Kidney (tissue), 22 donors: ENCODE measurements at places on chromosomes 1 and 21.

DNA sequence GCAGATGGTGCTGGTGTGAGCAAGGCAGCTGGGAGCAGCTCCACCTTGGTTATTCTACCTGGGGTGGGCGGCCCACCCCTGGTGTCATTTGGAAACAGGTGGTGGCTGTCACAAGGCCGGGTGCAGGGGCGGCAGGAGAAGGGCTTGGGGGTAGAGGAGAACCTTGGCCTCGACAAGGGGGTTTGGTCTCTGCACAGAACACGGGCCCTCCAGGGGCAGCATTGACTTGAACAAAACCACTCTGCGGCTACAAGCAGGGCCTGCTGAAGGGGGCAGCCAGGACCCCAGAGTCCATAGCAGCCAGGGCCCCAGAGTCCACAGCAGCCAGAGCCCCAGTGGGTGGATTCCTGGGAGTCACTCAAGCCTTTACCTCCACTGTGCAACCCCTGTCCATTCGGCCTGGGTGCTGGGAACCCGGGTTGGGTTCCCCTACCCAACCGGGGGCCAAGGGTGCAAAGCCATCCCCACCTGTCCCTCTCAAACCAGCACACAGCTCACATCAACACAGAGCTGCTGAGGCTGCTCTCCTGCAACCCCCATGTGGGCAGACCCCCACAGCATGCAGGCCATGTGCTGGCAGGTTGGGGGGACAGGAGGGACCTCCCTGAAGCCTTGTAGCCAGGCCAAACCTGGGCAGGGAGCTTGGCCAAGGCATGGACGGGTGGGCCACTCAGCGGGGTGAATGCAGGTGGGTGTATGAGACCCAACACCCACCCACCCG, 7.7 kb downstream of the TRIM11 start:
- DNase-seq, result no peak

GRCh38 chr21:32457360-32457840, 44.9 kb downstream of the EVA1C start:
- peak; percentile 26 for DNase-seq

- no peak for DNase-seq
These were observed 77.7 kb downstream of the PCNX2 start for GRCh38 chr1:233217832-233218231.

GRCh38 chr1:168570652-168571051, 5.8 kb upstream of the XCL1 start:
- DNase-seq, result no peak

DNA sequence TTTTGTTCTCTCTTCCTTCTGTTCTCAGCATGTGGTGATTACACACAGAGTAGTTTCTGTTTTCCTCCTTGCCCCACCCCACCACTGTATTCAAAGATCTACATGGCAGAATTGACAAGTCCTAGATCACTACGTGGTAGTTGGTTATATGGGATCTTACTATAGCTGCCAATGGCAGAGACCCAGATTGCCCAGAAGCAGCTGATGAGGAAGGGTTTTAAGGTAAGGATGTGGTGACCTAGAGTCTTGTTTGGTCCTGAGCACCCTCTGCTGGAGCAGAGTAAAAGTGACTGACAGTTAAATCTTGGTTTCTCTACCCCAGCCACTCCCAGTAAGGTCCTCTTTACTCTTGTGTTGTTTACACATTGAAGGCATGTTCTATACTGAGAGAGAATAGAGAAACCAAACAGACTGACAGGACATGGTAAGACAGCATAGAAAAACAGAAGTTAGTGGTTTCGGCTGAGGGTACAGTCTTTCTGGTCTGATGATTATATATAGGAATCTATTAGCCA, 22.8 kb upstream of the STRIP1 start:
- peak; percentile 29 for DNase-seq

DNA sequence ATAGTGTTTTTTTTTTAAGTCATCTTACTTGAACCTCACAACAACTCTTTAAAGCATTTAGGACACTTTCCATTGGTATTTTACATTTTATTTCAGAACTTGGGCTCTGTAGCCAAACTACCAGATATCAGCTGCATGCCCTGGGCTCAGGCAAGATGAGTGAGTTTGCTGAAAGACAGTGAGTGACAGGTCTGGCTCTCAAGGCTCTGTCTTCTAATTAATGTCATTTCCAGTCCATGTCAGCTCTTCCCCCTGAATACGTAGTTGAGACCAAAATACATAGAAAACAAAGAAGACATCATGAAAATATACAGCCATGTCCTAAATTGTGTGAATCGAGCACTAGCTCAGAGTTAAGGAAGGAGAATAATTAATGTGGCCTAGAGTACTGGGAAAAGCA, 39.7 kb downstream of the PRRX1 start:
- DNase-seq, result no peak

DNA sequence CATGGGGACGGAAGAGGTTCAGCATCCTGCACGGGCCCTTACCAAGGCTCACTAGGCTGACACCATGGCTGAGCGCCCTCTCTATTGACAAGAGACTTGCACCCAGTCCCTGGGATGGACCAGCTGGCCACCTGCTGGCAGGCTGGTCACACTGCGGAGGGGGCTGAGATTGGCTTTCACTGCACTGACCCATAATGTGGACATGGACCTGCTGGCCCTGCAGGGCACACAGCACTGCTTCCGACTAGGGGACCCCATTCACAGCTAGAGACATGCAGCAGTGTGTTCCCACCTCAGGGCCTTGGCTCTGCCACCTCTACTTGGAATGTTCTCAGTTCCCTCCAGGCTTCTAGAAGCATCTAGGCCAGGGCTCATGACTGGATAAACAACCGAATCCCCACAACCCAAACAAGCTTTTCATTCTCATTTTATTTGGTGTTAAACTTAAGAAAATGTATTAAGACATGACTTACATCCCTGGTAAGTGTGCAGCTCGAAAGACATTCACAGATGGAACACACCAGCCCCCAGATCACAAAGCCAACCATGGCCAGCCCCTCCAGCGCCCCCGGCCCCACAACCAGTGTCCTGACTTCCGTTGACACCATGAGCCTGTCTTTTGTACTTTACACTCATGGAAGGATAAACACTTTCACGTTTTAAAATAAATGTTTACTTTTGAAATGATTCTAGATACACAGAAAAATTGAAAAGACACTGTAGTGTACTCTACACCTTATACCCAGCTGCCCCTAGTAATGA, 9.3 kb upstream of the SRARP start:
- no peak for DNase-seq

- no peak for DNase-seq
These were observed 63.3 kb downstream of the POFUT2 start for GRCh38 chr21:45224189-45224938.

DNA sequence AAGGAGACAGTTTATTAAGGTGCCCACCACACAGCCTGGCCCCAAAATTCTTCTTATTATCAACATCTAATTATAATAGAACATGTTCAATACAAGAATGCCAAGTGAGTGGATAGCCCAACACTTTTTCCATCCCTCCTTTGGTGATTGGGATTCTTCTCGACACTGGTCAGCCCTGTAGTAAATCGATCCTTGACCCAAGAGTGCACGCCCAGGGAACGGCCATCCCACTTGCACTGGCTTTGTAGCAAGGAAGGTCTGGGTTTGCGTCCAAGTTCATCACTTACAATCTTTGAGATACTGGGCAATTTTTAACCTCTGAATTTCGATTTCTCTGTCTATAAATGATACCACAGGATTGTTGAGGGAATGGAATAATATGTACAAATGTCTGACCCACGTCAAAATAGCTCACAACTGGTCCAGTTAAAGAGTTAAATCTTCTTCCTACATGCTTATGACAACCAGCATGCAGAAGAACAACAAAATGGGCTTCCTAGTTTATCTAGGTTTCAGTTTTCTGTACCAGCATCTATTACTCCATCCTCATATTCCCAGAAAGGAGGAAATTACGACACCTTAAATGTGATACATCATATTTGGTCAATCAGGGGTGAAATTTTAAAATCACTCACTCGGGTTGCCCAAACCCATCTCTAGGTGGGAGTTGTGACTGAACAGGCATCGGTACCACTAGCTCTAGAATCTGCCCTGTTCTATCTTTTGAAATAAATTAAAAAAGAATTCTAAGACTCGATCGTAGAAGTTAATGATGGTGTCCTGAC, 161.8 kb downstream of the CLIC6 start:
- no peak for DNase-seq

GRCh38 chr1:151472856-151473731, 13.8 kb upstream of the POGZ start:
- peak; percentile 88 for DNase-seq

DNA sequence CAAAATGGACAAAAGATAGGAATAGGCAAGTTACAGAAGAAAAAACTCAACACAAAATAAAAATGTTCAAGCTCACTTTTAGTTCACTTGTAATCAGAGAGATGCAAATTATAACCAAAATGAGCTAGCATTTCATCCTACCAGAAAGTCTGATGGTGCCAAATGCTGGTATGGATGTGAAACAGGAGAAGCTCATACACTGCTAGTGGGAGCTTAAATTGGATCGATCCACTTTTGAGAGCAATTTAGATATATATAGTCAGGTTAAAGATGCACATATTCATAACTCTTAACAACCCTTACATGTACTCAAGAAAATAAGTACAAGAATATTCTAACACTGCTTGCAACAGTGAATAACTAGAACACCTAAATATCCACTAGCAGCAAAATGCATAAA, 18.5 kb upstream of the CAMSAP2 start:
- DNase-seq, result no peak

GRCh38 chr1:11505591-11506538, 26.9 kb downstream of the DISP3 start:
- DNase-seq, result no peak

- peak; percentile 77 for DNase-seq
These were observed 688 bp downstream of the PTTG1IP start for GRCh38 chr21:44872649-44873355.

DNA sequence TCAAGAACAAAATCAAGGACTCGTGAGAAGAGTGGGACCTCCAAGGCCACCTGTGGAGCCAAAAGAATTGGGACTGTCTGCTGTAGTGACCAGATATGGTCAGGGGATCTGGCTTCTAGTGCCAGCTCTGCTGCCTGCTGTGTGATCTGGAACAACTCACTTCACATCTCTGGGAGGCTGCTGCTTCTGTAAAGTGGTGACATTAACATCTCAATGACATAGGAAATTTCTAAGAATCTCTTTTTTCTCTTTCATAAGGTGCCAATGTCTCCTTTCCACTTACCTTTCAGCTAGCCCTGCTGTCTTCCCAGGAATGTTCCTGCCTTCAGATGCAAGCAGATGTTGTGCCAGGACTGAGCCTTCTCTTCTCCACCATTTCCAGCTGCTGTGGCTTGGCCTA, 5.0 kb upstream of the SRSF4 start:
- DNase-seq, result no peak

DNA sequence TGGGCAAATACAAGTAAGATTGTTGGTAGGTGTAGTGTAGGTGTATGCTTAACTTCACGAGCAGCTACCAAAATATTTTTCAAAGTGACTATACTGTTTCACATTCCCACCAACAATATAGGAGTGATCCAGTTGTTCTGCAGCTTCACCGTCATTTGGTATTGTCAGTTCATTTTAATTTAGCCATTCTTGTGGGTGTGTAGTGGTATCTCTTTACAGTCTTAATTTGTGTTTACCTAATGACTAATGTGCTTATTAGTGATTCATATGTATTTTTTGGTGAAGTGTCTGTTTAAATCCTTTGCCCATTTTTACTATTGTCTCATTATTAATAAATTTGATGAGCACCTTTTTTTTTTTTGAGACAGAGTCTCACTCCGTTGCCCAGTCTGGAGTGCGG, 35.4 kb downstream of the RCSD1 start:
- DNase-seq, result no peak

- DNase-seq, result no peak
These were observed 30.1 kb downstream of the RHOU start for GRCh38 chr1:228765168-228765946.

- no peak for DNase-seq
These were observed 1308.5 kb downstream of the PLA2G4A start for GRCh38 chr1:188137221-188137620.

- DNase-seq, result no peak
These were observed 84.4 kb downstream of the RNF220 start for GRCh38 chr1:44489481-44489880.

DNA sequence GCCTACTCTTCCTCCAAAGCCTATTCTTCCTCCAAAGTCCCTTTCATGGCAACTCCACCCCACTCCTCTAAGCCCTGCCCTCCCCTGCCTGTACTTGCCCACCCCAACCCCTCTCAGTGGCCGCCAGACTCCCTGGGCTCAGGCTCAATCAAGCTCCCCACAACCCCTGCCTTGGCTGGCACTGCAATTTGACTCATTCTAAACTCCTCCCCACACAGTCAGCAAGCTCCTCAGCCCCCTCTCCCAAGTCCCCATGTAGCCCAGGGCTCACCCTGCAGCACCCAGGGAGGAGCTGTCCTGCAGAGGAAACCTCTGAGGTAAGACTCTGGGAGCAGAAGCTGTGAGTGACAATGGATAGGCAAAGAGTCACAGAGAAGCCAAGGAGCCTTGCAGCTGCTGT, 3.6 kb upstream of the VSIG8 start:
- no peak for DNase-seq

DNA sequence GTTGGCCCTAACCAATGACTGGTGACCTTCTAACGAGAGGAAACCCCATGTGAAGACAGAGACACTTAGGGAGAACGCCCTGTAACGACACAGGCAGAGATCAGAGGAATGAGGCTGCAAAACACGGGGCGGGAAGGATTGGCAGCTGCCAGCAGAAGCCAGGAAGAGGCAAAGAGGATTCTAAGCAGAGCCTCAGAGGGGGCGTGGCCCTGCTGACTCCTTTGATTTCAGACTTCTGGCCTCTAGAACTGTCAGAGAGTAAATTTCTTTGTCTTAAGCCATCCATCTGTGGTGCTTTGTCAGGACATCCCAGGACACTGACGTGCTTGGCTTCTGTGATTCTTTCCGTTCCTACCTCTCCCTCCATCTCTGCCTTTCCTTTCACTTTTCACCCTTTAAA, 79.3 kb downstream of the SH3BGR start:
- no peak for DNase-seq

- DNase-seq, result no peak
These were observed 33.9 kb downstream of the MPZL1 start for GRCh38 chr1:167755654-167756053.

DNA sequence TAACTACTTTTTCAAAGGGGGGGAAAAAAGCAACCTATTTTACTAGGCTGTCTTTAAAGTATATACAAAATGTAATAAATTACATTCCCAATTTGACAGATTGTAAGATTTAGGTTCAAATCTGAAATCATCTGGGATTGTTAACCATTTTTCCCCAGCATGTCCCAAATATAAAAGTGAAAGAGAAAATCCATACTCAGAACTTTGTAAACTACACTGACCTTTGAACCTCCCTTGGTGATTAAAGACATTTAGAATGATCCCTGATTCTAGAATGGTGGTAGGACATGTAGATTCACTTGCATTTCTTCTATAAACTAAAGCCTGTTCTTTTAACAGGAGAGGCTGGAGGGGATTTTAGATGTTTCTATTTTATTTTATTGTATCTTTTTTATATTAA, 39.0 kb downstream of the KLHL20 start:
- DNase-seq, result no peak

DNA sequence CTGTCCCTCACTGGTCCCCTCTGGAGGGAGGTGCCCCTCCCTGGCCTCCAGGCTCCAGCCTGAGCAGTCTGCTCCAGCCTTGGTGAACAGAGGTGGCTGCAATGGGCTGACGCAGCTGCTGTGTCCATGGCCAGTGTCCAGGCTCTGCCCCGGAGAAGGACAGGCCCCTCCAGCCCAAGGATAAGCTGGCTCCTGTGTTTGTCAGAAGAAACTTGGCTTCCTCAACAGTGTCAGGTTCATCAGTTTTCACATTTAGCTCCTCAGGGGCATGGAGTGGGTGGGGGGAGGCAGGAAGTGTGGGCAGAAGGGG, 402.8 kb downstream of the MATN1 start:
- DNase-seq, result no peak
